ENCODE measurements at places on chromosomes 3 and 15.
A peak's percentile ranks its signal among the peaks of the same experiment; 100 is the strongest.

DNA sequence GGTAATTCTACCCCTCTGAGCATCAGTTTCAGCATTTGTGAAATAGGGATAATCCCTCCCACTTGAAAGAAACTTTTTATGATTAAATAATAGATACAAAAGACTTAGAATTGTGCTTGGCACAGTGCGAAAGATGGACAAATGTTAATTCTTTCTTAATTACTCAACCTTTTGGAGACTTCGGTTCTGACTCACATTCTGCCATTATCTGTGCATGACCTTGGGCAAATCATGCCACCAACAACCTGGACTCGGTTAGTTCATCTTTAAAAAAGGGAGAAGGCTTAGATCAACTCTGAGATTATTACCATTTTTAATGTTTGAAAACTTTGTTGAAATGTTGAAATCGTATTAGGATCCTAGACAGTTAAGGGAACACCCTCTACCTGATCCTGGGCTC lies 40.6 kb upstream of the POLR2M start:
- DNase-seq: no peak

DNA sequence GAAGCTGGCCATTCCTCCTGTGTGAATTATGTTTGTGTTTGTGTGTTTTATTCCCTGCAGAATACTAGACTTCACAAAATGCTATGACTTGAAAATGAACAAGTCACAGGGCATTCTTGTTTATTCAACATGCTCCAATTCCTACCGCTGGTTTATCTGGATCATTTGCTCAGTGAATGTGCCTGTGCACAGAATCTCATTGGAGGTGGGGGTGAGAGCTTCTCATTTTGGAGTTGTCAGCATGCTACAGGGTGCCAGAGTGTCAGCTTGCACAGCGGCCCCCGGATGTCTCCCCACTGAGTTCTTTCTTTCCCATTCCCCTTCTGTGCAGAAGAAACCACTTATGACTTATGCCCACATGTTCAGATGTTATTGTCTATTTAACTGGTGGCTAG lies 428.7 kb downstream of the ROBO2 start:
- no peak for DNase-seq

DNA sequence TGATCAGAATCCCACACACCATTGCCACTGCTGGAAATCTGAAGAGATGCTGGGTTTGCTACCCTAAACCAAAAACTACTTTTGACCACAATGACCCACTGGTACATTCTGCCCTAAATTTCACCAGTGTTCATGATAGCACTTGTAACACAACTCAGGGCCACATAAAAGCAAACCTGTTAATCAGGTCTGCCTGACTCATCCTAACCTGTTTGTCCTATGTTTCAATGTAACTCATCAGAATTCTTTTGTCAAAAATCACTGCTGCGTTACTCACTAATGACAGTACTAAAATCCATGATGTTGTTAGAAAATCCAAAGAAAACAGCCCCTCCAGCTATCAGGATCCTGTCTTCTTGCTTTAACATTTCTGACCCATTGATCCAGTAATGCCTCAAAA lies 55.6 kb upstream of the XCR1 start:
- DNase-seq: no peak

DNA sequence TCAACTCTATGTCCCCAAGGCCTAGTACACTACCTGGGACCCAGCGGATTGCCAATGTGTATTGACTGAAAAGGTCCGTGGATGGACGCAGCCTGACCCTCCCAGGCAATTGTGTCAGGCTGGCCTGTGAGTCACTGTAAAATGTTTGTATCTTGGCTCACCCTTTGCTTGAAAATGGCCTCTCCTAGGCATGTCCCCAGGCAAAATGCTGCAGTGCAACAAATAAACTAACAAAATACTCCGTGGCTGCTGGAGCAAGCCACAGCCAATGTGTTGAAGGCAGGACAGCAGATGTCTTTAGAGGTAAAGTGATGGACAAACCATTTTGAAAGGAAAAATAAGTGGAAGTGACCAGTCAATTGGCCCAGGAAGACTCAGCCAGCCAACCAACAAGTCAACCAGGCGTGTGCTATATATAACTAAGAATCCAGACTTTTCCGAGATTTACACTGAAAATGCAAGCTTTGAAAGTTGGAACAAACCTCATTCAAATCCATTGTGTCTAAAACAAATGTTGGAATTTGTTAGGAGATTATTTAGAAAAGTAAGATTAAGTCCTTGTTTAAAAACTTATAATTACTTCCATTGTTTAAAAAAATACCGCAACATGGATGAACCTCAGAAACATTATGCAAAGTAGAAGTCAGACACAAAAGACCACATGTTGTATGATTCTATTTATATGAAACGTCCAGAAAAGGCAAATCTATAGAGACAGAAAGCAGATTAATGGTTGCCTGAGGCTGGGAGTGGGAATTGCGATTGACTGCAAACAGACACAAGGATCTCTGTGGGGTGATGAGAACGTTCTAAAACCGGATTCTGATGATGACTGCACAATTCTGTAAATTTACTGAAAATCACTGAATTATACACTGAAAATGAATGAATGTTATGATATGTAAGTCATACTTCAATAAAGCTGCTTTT lies 191.2 kb downstream of the TLE3 start:
- no peak for DNase-seq

DNA sequence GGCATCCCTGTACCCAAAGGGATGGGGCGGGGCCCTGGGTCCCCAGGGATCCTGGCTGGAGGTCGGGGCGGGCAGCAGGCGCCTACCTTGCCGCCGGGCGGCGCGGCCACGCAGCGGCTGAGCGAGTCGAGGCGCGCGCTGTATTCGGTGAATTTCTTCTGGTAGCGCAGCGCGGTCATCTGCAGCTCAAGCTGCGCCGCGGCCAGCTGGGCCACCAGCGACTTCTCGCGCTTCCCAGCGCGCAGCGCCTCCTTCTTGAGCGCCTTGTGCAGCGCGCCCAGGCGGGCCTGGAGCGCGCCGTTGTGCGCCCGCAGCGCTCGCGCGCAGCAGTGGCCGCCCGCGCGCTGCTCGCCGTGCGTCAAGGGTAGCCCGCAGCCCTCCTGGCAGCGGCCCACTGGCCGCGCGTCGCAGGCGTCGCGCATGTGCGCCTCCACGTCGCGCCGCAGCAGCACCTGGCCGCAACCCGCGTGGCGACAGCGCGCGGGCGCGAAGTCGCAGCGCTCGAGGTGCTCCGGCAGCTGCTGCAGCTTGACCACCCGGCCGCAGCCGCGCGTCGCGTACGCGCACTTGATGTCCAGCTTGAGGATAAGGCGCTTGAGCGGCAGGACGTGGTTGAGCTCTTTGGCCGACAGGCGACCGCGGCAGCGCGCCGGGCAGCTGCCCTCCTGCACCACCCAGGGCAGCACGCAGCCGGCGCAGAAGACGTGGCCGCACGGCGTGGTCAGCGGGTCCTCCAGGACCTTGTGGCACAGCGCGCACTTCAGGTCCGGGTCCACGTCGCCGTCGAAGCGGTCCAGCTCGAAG lies 522 bp downstream of the PDZRN3 start:
- no peak for DNase-seq

DNA sequence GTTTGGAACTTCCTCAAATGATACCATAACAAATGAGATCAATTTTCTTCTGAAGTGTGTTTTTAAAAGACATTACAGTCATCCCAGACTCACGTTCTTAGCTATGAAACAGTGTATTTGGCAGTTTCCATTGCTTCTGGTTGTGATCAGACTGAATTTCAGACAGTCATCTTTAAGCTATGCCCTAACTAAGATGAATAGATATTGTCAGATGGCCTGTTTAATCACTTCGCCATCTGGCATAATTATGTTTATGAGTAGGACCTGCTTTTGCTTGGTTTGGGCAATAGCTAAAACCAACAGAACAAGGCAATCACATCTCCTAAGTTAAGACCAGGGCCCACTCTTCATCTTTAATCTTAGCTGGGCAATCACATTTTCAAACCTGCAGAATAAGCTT lies 313.1 kb downstream of the SV2B start:
- DNase-seq: peak; percentile 67

DNA sequence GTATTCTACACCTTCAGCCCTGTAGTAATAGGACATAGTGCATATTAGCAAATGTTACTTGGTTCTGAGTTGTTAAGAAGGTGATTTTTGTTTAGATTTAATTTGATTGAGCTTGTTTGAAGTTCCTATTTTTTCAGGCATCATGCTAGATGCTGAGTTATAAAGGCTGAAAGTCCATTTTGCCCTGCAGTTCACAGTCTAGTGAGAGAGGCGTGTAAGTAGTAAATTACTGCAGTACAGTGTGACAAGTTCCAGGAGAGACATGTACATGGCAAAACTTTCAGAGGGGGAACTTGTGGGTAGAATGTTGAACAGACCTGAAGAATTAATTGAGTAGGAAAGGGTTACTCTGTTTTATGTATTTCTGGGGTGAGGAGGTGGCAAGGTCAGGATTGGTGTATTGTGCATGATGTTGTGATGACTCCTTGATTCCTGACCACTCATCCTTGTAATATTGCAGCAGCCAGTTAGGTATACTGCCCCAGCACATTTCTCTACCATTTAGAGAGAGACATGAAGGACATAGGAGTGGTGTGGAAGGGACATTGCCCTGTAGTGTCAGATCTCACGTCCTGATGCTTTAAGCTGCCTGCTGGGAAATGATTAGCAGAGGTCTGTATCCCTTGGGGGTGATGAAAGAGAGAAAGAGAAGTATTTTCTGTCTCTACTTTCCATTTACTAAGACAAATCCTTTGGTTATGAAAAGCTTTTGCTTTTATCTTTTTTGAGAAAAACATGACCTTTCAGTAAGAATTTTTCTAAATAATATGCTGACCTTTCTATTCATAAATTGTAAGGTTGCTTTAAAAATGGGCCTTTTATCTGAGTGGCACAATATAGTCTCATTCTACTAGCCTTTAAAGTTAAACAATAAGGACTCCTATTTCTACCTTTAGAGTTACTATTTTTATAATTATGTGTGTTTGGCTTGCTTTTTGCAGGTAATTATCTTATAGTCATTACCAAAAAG lies 16.9 kb downstream of the SACM1L start:
- no peak for DNase-seq

GRCh38 chr3:157515398-157515797 lies 12.2 kb upstream of the VEPH1 start:
- no peak for DNase-seq

- no peak for DNase-seq
Observed at GRCh38 chr3:117308756-117309155, 599.2 kb downstream of the TUSC7 start.

- no peak for DNase-seq
Observed at GRCh38 chr3:114551770-114552526, 258.1 kb downstream of the TIGIT start.

- no peak for DNase-seq
Observed at GRCh38 chr3:69352305-69353087, 33.4 kb downstream of the FRMD4B start.

DNA sequence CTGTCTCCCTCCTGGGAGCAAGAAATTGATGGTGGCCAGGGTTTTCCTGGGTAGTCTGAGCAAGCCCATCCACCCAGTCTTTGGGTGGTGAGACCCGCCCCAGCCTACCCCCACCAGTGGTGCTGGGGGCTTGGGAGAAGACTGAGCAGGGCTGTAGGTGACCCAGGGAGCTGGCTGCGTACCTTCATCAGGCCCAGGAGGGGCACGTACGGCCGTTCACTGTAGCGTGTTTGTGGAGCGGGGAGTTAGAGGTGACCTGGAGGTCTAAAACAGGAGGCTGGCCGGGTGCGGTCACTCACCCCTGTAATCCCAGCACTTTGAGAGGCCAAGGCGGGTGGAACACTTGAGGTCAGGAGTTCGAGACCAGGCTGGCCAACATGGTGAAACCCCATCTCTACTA lies 11.5 kb downstream of the LOXL1 start:
- no peak for DNase-seq

DNA sequence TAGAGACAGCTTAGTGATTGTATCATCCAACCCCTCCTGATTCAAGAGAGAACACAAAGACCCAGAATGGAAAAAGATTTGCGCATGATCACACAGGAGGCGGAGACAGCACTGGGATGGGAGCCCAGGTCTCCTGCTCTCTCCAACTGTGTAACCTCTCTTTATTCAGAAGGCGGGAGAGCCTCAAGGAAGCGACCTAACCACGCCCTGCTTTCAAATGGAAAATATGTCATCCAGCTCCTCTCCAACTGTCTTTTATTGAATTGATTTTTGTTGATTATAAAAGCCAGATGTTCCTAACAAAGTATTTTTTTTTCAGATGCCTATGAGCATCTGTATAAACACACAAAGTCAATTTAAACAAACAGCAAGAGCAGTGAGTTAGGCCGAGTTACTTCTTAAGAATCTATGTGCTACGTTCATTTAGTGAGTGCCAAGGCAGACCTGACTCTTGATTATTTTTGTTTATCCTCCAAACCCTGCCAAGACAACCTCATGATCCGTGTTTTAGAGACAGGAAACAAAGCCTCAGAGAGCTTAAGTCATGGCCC lies 74.5 kb downstream of the BFSP2 start:
- DNase-seq: peak; percentile 39

GRCh38 chr3:180295811-180296210 lies 259.1 kb upstream of the PEX5L start:
- no peak for DNase-seq

- no peak for DNase-seq
Observed at GRCh38 chr3:188458756-188459155, 304.8 kb downstream of the LPP start.

- no peak for DNase-seq
Observed at GRCh38 chr3:79085171-79085570, 682.6 kb downstream of the ROBO1 start.

- DNase-seq: no peak
Observed at GRCh38 chr3:165197481-165197800, 1.3 kb upstream of the SLITRK3 start.

GRCh38 chr3:46660003-46660402 lies 33.5 kb downstream of the ALS2CL start:
- DNase-seq: no peak

DNA sequence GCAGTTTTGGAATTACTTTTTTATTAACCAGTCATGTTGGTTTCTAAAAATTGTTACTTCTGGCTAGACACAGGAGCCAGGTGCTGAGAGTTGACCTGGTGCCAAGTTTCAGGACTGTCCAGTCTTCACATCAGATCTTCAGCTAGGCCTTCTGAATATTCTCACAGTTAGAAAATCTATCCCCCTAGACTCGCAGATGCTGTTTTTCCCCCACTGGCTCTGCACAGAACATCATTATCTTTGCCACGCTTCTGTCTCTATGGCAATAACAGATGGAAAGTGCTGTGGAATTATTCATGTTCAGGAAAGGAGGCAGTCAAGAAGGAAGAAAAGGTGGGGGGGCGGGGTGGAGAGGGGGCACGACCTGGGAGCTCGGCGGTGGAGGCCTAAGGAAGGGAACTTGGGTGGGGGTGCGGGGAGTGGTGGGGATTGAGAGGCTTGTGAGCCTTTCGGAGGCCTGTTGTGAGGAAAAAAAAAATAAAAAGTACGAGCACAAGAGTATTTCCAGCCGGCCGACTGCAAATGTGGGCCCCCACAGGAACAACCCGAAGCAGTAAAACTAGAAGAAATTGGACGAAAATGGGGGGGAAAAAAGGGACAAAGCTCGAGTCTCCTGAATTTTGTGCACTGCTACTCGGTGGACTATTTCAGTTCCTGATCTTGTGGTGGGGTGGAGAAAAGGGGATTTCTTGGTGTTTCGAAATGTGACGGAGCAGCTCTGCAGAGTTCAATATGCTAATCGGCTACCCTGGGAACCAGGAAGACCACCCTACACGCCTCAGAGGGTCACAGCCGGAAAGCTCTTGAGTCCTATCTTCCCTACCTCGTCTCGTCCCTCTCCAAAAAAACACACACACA lies 1.5 kb upstream of the SKIL start:
- peak; percentile 69 for DNase-seq

Data from NCI-H2171 (cell line).